ENCODE measurements at places on chromosomes 12 and 14.

- no peak for DNase-seq
Observed at GRCh38 chr14:72521045-72521444, 372.9 kb downstream of the DPF3 start.

GRCh38 chr14:102264355-102264754 is 40.6 kb downstream of the MOK start:
- no peak for DNase-seq

DNA sequence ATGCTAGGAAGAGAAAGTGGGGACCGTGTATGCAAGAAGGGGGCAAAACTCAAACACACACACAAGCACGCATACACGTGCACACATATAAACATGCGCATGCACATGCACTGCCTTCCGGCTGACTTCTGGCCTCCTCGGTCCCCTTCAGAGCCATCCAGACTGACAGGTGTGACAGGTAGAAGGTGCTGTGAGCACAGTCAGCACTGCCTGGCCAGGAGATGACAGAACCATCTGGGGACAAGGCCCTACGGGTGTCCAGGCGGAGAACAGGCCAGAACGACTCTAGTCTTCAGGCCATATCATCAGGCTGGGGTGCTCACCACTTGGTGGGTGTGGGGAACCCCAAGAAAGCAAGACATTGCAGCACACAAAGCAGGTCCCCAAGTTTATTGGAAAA is 7.3 kb downstream of the KRT83 start:
- DNase-seq, result no peak

- DNase-seq, result no peak
Observed at GRCh38 chr14:67167420-67168109, 21.7 kb upstream of the GARIN2 start.

DNA sequence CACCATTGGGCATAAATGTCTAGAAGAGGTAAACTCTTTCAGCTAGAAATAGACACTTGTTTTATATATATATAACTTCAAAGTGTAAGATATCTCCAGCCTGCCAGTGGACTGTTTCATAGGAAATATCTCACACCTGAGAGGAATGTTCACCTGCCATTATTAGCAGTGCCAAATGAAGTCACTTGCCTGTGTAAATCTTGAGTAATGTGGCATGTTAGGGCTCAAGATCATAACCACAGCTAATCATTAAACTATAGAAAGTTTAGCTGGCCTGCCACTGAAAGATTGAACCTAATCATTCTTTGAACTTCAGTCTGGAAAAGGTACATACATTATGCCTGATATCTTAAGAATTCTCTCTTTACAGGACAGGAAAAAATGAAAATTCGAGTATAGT is 25.5 kb upstream of the KCNJ8 start:
- DNase-seq, result no peak

DNA sequence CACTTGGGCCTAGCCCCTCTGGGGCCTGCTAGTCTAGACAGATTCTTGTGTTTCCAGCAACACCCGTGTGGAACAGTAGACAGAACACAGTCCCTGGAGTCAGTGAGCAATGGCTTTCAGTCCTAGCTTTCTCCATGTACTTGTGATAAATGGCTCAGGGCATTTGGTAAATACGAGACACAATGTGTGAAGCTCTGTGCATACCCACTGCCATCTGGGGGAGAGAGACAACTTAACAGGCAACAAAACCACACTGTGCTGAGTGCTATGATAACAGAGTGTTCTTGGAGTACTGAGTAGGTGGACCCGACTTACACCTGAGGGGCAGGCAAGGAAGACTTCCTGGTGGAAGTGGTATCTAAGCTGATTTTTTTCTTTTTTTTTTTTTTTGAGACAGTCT is 86.3 kb upstream of the TBX3 start:
- DNase-seq, result no peak

GRCh38 chr12:24127919-24128721 is 178.7 kb upstream of the SOX5 start:
- no peak for DNase-seq
